Stimulated activated naive CD8-positive, alpha-beta T cell treated with anti-CD3 and anti-CD28 coated beads, Interleukin-15, Interleukin-2, amounts not matched to agents 100 U/mL and 50 U/mL, for 24 hours (primary cell): ENCODE measurements at places on chromosomes 1 and 21.

GRCh38 chr21:46667741-46668380, 32.4 kb downstream of the PRMT2 start:
- DNase-seq, result peak; percentile 29

DNA sequence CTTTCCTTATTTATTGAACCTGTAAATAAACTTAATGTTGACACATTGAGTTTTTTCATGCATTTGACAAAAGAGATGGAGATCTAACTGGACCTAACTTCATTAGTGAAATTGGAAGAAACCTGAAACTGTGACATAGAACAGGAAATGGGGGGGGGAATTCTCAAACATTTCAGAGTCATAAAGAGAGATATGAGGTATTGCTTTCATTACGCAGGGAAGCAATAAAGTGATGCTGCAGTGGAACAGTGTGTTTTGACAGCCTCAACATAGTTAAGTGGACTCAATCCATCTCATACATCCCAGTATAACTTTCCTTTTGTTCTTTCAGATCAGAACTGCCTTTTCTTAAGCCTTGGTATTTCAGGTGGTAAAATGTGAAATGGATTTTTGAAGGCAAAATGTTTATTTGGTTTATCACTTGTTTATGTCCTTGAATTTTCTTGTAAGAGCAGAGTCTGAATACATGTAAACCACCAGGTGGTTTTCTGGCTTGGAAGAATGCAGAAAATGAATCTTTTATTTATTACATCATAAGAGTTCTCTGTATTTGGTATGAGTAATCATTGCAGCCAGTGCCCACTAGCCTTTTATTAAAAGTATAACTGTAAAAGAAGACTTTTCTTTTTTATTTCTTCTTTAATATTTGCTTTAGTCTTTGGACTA, 132.5 kb downstream of the ZNF326 start:
- no peak for DNase-seq

DNA sequence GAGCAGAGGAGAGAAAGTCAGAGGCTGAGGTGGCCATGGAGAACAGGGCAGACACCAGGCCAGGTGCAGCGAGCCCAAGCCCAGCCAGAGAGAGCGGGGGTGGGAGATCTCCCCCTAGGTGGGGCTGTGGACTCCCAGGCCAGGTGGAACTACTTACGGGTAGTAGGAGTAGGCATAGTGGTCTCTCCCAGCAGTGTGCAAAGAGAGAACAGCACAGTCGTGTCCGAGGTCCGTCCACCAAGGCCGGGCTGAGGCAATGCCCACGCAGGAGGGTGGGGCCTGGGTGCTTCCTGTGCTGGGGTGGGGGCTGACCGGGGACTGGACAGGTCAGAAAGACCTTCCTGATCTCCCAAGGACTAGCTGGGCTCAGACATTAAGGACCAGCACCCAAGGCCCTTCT, 263.7 kb downstream of the PTPRU start:
- DNase-seq, result no peak

- DNase-seq, result no peak
Observed at GRCh38 chr1:14954210-14954609, 199.3 kb upstream of the TMEM51 start.

DNA sequence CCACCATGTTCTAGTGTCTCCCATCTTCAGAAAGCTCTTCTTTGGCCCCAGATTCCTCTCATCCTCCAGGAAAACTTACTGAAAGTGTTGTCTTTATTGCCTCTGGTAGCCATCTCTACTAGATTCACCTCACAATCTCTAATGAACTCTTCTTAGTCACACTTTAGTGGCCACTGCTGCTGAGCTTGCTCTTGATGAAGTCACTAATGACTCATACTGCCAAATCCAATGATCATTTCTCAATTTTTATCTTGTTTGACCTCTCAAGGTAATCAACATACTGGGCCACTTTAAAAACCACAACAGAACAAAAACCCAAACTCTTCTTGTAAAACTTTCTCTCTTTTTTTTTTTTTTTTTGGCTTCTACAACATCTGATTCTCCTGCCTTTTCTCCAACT, 196.4 kb downstream of the LHX8 start:
- no peak for DNase-seq

GRCh38 chr1:48236716-48237470, 14.4 kb downstream of the SLC5A9 start:
- no peak for DNase-seq

DNA sequence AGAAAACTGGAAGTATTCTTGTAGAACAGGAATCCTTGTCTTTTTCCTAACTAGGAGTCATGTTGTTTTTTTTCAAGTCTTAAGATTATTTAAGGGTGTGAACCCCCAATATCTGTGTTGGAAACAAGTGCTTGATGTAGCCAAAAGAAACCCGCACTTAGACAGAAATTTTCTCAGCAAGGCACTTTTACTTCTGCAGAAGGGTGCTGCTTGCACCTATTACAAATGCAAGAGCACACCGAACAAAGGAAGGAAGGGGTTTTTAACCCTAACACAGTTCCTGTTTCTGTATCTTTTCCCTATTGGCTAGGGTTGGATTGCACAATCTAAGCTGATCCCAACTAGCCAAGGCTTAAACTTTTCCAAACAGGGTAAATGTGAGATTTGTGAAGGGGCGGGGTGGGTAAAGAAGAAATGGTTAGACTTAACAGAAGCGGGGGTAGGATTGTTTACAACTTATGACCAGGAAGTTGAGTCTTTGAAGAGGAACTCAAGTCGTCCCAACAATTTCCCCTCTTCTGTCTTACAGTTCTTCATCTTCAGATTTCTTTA, 75.1 kb downstream of the ZFYVE9 start:
- DNase-seq, result no peak

DNA sequence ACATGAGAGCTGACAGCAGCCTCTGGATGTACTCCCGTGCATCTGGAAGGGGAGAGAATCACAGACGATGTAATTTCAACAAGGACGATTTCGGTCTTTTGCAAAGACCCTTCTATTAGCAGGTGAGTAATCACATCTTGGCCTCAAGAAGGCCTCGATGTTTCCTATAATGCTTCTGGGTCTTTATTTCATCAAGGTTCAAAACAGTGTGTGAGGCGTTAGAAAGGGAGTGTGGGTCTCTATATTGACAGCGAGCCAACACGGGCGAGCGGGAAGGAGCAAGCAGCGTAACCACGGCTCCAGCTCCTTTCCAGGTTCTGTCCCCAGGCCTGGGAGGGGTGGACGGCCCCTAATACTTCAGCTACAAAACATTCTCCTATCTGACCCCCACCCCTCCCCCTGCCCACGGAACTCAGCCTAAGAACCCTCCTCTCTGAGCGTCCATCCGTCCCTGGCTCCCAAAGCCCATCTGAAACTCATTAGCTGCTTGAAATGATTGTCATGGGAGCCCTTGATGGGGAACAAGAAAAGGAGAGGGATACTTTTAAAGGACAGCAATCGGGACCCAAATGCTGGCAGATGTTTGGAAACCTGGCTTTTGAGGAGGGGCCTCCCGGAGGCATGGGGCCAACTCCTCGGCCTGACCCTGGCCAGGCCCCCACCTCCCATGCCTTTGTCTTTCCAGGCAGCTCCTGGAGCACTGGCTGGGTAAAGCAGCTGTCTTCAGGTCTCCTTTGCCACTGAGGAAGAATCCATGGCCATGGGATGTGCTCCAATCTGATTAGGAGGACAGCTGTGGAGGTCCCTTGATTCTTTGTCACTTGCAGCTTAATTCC, 250.8 kb downstream of the FOXD2 start:
- no peak for DNase-seq

DNA sequence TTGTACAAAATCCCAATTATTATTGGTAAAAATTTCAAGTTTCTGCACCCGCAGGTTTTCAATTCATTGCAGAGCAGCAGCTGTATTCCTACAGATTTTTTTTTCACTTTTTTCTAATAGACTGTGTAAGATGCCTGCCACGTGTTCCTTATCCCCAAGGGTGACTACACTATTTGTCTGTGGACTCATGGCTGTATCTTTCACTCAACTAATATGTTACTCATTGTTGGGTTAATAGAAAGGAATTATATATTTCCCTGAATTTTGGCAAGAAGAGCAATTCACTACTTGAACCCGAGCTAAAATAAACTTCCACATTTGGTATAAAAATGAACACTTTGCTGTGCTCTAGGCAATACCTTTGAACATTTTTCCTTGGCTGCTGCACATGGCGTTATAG, 158.7 kb downstream of the NCAM2 start:
- DNase-seq, result no peak

GRCh38 chr1:168960595-168960994, 145.9 kb upstream of the ATP1B1 start:
- DNase-seq, result no peak

DNA sequence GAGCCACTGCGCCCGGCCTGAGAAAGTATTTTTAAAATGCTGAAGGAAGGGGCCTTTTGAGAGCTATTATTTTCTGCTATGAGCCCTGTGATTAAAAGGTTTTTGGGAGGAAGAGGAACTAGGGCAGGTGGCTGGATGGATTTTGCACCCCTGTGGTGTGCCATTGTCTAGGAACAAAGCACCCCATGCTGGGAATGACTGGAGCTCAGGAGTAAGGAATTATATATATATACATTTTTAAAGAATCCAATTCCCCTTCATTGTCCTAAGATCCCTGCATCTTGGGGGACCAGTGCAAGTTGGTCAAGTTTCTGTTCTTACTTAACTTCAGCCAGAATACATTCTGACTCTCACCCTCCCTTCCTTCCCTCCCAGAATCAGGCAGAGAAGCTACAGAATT, 91.6 kb downstream of the ZNF648 start:
- no peak for DNase-seq

GRCh38 chr1:78223417-78224215, 177.8 kb downstream of the GIPC2 start:
- no peak for DNase-seq

GRCh38 chr21:15671188-15671587, 58.6 kb upstream of the USP25 start:
- no peak for DNase-seq

DNA sequence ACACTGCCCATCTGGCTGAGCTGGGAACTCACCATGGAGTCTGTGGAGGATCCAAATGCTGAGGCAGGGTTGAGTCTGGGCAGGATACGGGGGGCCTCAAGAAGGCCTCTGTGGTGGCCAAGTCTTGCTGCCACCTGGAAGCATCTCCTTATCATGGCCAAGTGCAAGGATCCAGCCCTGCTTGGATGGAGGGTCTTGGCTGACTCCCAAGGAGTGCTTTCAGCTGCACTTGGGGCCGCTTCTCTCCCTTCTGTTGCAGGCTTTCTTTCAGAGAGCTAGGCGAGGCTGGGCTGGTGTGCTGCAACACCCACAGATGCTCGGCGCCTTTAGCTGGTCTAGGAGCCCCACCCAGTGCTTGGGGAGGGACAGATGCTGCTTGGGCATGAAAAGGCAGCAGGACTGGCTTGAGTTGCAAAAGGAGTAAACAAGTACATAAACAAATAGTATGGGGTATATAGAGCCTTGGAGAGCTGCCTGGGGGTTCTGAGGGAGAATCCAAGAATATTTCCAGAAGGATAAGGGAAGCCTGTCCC, at the start of gene THEM5:
THEM5 (minus strand) TSS at position 302 of the 533 bp plus-strand sequence; CDS start at position 155, 147 bp downstream.
- no peak for DNase-seq

DNA sequence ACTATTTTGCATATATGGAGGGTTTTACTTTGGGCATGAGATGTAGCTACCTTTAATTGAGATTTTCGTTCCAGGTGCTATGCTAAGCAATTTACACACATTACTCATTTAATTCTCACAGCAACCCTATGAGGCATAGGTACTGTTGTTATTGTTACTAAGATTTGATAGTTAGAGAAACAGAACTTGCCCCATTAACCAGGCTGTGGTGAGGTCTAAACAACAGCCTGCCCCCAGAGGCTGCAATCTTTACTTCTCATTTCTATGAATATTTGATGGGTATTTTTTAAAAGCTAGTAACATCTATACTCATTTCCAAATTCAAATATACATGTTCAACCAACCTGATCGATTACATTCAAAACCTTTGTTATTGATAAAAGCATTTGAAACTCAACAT, 155.6 kb downstream of the GALNT2 start:
- no peak for DNase-seq

GRCh38 chr21:45131537-45131999, 57.2 kb downstream of the ADARB1 start:
- no peak for DNase-seq

- no peak for DNase-seq
Observed at GRCh38 chr1:109396871-109397580, 692 bp downstream of the SORT1 start.

DNA sequence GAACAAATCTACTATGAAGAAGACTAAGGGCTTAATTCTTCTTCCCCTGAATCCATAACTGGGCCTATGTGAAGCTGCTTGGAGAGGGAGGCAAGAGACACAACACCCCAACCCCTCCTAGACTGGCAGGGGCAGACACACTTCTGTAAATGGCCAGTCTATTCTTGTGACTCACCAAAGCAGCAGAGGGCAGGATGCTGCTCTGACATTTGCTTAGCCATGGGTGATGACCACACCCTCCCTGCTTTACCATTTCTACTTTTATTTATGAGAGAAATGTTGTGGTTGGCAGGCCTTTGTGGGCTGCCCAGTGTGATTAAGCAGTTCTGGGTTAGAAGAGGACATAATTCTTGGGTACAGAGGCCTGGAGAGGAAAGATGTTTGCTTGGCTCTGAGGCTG, 189.8 kb upstream of the DPYD start:
- no peak for DNase-seq

- no peak for DNase-seq
Observed at GRCh38 chr1:25019337-25020172, 89.5 kb upstream of the RUNX3 start.

DNA sequence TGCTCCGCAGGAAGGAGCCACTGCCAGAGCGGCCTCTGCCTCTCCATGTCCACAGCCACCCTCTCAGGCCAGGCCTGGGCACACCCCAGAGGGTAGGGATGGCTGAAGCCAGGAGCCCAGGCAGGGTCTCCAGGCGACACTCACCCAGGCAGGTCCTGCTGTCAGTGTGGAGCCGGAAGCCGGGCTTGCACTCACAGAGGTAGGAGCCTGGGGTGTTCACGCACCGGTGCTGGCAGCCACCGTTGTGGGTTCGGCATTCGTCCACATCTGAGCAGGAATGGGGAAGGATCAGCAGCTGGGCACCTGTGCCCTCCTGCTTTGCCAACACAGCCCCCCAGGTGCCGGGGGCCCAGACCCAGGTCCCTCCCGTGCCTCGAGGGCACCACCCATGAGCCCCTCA, 69.5 kb downstream of the ARHGEF16 start:
- DNase-seq, result no peak

- no peak for DNase-seq
Observed at GRCh38 chr1:53577761-53578100, 118.5 kb downstream of the DMRTB1 start.

DNA sequence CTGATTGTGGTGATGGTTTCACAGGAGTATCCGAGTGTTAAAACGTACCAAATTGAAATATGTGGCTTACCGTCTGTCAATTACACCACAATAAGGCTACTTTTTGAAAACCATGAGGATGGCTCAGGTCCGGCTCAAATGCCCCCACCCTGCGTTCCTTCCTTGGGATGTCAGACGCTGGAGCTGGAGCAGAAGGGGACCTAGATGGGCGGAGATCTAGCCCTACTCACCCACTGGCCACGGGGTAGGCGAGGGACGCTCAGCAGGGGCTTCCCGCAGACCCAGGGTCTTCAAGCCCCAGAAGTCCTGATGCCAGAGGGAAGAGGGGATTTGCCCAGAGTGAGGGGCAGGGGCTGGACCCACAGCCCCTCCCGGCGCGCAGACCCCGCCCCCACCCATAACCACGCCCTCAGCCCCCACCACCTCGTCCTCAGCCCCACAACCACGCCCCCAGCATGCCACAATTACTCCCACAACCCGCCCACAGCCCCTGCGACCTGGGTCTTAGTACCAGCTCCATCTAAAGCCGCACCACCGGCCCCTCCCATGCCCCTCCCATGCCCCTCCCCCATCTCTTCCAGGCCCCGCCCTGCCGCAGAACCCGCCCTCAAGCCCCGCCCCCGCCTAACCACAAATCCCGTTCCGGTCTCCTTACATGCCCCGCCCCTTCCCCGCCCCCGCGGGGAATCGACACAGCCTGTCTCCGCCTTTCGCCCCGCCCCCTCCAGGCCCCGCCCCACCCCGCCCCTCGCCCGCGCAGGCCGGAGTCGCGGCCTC, at the start of gene LRRC3:
LRRC3 (plus strand) TSS at position 764 of the 777 bp plus-strand sequence. CDS start 1,135 bp downstream, outside the sequence.
- peak; percentile 86 for DNase-seq
